Activated CD4-positive, CD25-positive, alpha-beta regulatory T cell treated with anti-CD3 and anti-CD28 coated beads, Interleukin-2, amount 50 U/mL, for 72 hours (primary cell): ENCODE measurements at places on chromosomes 1 and 21.
A peak's percentile ranks its signal among the peaks of the same experiment; 100 is the strongest.

DNA sequence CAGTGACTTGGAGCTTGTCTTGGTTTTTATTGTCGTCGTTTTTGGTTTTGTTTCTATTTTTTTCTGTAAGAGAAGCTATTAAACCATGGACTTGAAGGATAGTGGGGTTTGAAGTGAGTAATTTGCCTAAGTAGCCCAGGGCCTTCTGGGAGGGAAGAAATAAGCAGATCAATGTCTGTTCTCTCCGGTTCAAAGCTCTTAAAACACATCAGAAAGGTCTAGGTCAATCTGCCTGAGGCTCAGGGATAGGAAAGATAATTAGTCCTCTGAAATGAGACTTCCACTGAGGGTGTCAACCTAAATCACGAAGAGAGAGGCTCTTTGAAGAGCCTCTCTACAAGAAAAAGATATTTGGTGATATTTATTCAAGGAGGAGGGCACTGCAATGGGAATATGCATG, 178.0 kb downstream of the MATN1 start:
- no peak for DNase-seq

DNA sequence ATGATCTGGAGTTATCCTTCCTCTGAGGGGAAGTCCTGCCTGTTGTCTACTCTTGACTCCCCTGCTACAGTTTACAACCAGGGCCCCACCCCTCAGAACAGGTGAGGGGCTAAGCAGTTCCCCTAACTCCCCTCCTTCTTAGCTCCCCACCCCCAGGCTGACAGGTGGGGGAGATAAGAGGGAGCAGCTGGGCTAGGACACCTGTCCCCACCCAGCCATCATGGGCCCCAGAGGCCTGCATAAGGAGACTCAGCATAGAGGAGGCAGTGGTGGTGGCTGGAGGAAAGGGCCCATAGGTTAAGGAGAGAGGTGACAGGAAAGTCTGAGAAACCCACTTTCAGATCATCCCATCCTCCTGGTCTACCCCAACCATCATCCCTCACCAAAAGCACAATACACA, 6.8 kb downstream of the MEF2D start:
- DNase-seq: no peak

- no peak for DNase-seq
Observed at GRCh38 chr1:170326186-170326585, 180.4 kb downstream of the NTMT2 start.

DNA sequence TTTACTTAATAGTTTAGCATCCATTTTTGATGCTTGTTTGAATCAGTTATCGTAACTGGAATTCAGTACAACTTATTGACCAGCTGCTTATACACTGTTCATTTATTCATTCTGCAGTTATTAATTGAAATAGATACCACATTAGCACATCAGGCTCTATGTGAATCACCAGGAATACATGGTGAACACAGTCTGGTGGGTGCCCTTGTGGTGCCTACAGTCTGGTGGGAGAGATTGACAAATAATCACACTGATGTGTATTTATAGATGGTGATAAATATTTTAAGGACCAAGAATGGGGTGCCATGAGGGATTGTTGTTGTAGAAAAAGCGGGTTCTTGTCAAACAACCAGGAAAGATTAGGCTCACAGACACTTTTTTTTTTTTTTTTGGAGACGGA, 87.6 kb downstream of the ZFYVE9 start:
- DNase-seq: no peak

GRCh38 chr1:43253876-43254275, 15.9 kb upstream of the TMEM125 start:
- DNase-seq: no peak

GRCh38 chr1:34460193-34460592, 283.5 kb downstream of the C1orf94 start:
- peak; percentile 50 for DNase-seq

DNA sequence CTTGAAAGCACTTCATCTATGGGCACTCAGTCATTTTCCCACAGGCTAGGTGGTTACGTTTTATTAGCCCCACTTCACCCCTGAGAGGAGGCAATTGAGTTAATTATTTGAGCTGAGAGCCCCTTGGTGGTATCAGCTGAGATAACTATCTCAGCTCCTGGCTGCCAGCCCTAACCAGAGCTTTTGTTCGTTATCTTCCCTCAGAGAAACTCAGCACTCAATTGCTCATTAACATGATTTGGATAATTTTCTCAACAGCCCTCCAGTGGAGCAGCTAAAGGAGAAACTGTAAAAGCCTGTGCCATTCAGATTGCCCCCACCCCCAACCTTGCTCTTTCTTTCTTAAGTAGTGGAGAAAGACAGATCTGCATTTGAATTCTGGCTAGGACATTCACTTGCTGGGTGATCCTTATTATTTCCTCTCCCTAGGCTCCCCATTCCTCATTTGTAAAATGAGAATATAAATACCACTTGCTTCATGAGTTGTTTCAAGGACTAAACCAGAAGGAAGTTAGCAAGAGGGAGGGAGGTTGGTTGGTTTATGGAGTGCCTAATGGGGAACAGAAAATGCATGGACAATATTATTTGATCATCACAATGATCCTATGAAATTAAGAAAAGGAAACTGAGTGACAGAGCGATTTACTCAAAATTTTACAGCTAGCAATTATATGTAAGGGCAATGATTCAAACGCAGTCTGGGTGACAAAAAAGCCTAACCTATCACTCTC, 218.7 kb upstream of the FGGY start:
- DNase-seq: no peak

GRCh38 chr1:6106321-6106731, 60.6 kb downstream of the KCNAB2 start:
- DNase-seq: no peak

DNA sequence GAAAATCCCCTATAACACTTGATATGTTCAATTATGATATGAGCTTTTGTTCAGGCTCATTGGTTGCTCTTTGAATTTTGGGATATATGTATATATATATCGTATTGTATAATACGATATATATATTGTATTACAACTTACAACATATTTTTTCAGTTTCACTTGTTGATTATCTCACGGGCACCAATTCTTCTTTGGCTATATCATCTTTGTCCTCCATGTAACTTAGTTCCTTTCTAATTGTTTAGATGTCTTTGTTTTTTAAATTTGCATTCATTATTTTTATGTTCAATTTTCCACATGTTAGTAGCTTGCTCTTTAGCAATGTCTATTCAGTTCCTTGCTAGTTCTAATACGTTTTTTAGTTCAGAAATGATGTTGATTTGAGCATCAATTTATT, 150.0 kb downstream of the BACH1 start:
- DNase-seq: no peak

GRCh38 chr1:30575066-30575465, 148.3 kb downstream of the MATN1 start:
- no peak for DNase-seq

DNA sequence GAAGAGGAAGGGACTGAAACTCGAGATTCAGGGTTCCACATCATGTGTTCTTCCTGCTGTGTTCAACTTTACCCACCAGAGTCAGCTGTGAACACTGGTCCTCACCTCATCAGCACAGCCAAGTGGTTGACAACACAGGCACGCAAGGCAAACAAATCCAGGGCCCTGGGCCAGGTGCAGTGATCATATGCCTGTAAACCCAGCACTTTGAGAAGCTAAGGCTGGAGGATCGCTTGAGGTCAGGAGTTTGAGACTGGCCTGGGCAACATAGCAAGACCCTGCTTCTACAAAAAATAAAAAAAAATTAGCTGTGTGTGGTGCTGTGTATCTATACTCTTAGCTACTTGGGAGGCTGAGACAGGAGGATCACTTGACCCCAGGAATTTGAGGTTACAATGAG, 8.4 kb upstream of the XKR8 start:
- no peak for DNase-seq
